ENCODE measurements at places on chromosomes 6 and 20. TPM values are rescaled to one million over a fixed set of nuclear protein-coding genes. Genes with fewer than 3 reads are reported as not detected.
A peak's percentile ranks its signal among the peaks of the same experiment; 100 is the strongest.

The GSTA2 gene
- total RNA-seq: not detected

GRCh38 chr6:16576451-16577368, 184.6 kb downstream of the ATXN1 start:
- no peak for DNase-seq

The SGK2 gene
- not detected for total RNA-seq

- DNase-seq: no peak
Observed at GRCh38 chr6:32293695-32294094, 69.8 kb upstream of the NOTCH4 start.

The HEY2 gene
- 45.3 TPM for total RNA-seq

The KCNQ5 gene
- not detected for total RNA-seq

The SLC2A10 gene
- 3.1 TPM for total RNA-seq

DNA sequence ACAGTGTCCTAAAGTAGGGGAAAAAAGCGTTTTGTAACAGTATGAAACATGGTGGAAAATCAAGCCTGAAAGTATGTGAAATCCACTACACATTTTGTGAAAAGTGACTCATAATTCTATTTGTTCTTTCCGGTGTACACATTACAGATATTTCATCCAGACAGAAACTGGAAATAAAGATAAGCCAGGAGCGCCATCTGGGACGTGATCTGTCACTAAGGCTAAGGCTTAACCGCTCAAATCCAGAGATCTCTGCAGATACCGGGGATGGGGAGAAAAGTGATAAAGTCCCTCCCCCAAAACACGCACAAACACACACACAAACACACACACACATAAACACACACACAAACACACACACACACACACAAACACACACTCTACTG, 26.6 kb upstream of the SRSF6 start:
- no peak for DNase-seq

GRCh38 chr6:42417641-42418112, 34.0 kb downstream of the TRERF1 start:
- DNase-seq: no peak

DNA sequence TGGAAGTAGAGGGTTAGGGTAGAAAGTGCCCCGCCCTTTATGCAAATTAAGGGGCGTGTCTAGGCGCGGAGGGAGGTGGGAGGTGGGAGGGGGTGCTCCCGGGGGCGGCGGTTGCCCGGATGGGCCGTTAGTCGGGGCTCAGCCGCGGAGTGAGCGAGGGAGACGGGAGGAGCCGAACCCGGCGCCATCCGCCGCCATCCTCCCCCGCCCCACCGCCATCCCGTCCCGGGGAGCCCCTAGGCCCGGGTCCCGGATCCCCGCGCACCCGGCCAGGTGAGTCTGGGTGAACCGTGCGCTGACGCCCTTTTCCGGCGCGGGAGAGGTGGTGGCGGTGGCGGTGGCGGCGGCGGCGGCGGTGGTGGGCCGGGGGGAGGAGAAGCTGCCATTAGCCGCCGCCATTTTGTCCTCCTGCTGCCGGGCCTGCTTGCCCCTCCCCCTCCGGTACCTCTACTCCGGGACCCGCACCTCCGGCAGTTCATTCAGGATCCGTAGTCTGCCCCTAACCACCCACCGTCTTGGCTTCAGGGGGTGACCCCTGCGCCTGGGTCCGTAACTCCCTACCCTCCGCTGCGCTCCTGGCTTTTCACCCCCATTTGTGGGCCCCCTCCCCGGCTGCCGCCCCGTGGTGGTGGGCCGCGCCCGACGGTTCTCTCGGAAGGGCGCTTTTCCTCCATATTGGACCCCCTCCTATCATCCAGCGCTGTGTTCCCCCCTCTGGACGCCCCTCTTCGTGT, at the start of gene PRRC2A:
Gene PRRC2A, plus strand, starts transcription at position 130 of the 734 bp plus-strand sequence. CDS start 2,075 bp downstream, outside the sequence.
- peak; percentile 81 for DNase-seq

The CCN6 gene
- not detected for total RNA-seq

DNA sequence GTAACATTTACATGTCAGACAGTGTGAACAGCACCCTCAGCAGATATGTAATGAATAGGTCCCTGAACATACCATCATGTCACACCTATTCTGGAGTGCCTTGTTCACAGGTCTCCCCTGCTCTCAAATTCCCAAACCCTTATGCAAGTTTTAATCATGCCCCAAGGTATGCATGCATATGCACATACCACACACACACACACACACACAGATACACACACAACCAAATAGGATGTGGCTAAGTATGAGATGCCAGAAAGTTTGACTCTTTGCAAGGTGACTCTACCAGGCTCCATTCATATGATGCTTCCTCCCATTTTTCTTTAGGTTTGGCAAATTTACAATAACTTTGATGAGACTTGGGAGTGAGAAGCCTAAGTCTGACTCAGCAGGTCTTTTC, 243.8 kb upstream of the IRAK1BP1 start:
- DNase-seq: no peak

GRCh38 chr6:129046526-129046925, 163.6 kb downstream of the LAMA2 start:
- DNase-seq: no peak

The SCGN gene
- 1.1 TPM for total RNA-seq

The CLPSL2 gene
- total RNA-seq: not detected

The CLIC5 gene
- total RNA-seq: 247 TPM

GRCh38 chr6:44980841-44981240, 347.3 kb upstream of the RUNX2 start:
- DNase-seq: no peak

The RAMACL gene
- total RNA-seq: 1.2 TPM

GRCh38 chr20:23167431-23167830, 81.3 kb upstream of the CD93 start:
- no peak for DNase-seq

The DNMT3B gene
- total RNA-seq: 0.19 TPM

GRCh38 chr20:36153736-36154699, 522 bp upstream of the EPB41L1 start:
- DNase-seq: peak; percentile 90

GRCh38 chr20:43945391-43946205, 30.9 kb downstream of the TOX2 start:
- no peak for DNase-seq

DNA sequence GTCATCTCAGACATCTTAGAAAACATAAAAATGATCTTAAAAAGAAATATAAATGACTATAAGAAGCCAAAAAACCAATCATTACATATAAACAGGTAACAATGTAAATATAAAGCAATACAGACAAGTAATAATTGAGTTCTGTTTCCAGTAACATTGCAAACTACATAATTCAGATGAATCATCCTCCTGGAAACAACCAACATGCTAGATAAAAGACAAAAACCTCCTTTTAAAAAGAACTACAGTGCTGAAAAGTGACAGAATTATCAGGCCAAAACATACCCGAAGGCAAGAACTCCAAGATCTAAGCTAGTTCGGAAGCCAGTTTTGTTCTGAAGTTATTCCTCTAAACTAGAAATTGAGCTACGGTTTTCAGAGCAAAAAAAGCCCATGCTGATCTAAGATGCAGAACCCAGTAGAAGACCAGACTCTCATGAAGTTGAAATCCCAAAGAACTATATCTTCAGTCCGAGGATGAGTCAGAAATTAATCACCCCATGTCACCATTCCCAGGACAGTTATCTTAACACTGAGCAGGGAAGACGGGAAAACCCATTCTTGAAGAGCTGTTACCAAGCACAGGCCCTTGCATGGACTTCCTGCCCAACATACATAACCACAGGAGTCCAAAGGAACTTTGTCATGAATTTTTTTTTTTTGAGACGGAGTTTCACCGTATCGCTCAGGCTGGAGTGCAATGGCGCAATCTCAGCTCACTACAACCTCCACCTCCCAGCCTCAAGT, 9.8 kb downstream of the PGM3 start:
- no peak for DNase-seq

DNA sequence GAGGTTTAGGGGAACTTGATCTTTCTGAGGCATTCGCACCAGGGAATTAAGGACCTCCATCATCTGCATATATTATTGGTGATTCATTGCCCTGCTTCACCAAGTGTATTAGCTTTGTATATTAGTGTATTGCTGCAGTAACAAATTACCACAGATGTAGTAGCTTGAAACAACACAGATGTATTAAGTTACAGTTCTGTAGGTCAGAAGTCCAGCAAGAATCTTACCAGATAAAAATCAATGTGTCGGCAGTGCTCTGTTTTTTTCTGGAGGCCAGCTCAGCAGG, 65.8 kb downstream of the HMGN3 start:
- DNase-seq: no peak

- no peak for DNase-seq
Observed at GRCh38 chr20:20929341-20929740, 176.8 kb downstream of the LINC00237 start.

The C6orf47 gene
- total RNA-seq: 16.5 TPM

The PRR18 gene
- not detected for total RNA-seq

DNA sequence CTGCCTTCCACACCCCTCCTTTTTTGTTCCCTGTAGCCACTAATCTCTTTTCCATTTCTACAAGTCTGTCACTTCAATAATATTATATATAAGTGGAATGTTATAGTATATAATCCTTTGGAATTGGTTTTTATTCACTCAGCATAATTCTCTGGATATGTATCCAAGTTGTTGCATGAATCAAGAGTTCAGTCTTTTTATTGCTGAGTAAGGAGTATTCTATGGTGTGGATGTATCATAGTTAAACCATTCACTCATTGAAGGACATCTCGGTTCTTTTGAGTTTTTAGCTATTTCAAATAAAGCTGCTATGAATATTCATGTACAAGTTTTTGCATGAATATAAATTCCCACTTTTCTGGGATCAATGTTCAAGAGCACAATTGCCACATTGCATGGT, 69.5 kb upstream of the TASP1 start:
- DNase-seq: no peak

The RAE1 gene
- total RNA-seq: 15.7 TPM

GRCh38 chr6:118725944-118726343, 74.6 kb upstream of the CEP85L start:
- DNase-seq: no peak

DNA sequence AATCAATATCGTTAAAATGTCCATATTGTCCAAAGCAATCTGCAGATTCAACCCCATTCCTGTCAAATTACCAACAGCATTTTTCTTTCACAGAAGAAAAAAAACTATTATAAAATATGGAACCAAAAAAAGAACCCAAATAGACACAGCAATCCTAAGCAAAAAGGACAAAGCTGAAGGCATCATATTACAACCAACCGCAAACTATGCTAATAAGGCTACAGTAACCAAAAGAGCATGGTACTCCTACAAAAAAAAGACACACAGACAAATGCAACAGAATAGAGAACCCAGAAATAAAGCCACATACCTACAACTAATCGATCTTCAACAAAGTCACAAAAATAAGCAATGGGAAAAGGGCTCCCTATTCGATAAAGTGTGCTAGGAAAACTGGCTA, 49.2 kb downstream of the RNGTT start:
- DNase-seq: no peak

GRCh38 chr6:94597487-94597886, 979.8 kb upstream of the MANEA start:
- no peak for DNase-seq

The RAD21L1 gene
- not detected for total RNA-seq

GRCh38 chr6:1044040-1044836, 267.7 kb upstream of the FOXQ1 start:
- no peak for DNase-seq

GRCh38 chr6:26199773-26200764, 112.8 kb downstream of the HFE start:
- DNase-seq: no peak

The RBPJL gene
- total RNA-seq: not detected

DNA sequence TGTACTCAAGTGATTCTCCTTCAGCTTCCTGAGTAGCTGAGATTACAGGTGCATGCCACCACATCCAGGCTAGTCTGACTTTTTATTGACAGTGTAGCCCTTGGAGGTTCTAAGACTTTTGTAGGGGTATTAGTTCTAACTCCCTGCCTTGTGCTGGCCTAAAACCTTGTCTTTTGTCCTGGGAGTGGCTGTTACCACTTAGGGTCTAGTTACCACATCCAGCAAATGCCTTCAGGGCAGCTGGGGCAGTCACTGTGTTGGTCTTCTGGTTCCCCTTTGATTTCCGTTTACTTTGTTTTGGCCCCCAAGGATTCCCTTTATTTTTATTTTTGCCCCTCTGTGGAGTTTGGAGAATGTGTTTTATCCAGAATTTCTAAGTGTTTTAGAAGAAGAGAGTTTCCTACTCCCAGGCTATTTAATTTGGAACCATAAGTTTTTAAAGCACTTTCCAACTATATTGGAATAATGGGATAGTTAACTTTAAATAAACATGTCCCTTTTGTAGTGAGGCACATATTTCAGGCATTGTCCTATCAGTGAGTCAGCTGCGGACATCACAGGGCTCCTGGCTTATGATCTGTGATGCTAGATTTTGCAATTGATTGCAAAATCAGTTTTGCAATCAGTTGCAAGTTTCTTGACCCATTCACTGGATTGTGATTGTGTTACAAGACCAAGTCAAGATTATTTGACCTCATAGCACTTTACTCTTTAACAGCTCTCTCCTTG, 25.0 kb downstream of the IL22RA2 start:
- no peak for DNase-seq

Data from heart left ventricle (tissue), 16 donors.